ENCODE measurements at places on chromosomes 7 and 10.

- DNase-seq: no peak
Observed at GRCh38 chr10:51524041-51524440, 175.4 kb downstream of the CSTF2T start.

DNA sequence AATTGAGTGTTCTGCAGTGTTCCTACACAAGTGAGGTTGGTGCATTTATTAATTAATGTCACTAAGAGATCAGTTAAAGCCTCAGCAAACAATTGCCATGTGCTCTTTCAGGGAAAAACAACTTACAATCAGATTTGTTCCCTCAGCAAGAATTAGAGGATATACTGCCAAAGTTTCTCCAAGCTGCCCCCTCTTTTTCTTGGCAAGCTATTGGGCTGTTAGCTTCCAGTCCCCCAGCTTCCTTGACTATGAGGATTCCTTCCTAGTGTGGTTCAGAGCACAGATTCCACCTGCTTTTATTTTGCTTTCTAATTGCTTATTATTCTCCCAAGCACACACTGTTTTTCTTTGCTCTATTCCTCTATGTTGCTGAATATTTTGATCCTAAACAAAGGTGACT, 112.7 kb downstream of the RBM20 start:
- no peak for DNase-seq

DNA sequence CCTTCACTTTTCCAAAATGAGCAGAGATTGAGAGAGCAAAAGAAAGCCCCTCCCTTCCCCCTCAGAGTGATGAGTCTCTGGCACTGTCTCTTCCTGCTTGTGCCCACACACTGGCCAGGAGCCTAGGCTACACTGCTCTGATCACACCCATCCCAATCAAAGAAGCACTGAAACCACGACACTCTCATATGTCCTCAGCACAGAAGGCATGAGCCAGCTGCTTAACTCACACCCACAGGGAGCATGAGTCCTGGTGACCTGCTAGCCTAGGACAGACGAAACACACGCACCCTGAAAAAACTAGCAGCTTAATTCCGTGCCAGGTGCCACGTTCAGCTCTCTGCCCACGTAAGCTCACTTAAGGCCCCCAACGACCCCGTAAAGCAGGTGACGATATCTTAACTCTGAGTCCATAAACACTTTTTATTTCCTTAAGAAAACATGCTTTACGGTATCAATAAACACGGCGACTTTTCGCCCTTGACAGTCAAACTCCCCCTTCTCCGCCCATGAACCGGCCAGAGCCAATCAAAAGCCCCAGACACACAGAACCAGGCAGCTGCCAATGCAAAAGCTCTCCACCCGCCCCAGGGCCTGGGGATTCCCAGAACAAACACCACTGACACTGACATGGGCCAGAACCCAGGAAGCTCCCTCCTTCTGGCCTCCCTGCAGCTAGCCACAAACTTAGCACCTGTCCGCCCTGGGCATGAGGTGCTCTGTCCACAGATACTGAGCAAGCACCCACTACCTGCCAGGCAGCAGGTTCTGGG, 69.0 kb downstream of the TNRC18 start:
- peak; percentile 10 for DNase-seq

DNA sequence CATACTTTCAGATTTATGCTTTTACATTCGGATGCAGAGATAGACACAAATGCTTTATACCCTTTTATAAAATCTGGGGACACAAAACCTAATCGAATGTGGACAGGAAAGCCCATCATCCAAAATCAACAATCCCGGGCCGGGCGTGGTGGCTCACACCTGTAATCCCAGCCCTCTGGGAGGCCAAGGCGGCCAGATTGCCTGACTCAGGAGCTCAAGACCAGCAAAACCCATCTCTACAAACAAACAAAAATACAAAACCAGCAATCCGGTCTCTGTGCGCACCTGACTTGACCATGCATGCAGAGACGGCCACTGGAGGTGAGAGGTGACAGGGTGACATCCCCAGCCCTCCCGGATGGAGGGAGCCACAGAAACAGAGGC, 13.5 kb downstream of the COBL start:
- DNase-seq: no peak

DNA sequence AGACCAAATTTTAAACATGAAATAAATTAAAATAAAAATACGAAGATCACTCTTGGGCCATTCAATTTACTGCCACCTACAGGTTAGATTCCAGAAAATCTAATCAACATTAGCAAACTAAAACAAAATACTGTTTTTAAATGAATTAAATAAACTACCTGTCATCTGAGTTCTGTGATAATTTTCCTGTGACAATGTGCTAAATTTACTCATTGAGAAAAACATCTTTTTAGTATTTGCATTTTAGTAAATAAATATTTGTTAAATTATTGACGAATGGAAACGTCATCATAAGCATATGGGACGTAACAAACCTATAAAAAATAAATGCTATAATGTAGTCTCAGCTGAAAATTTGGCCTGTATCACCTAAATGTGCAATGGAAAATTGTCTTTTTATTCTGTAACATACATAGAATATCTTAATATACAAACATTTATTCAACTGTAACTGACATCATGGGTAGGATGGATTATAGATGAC, 72.1 kb downstream of the ITGB8 start:
- DNase-seq: no peak

DNA sequence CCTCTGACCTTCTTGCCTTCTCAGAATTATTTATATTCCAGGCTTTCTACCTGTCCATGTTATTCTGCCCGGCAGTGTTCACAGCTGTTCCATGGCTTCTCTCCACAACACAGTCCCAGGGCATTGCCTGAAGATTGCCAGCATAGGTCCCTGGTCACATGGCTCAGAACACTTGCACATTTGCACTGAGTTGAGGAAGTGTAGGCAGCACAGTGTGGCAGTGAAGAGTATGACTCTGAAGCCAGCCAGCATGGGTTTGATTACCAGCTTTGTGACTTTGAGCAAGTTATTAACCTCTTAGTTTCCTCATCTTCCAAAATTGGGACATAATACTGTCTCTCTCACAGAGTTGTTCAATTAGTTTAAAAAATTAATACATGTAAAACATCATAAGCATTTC, 73.2 kb upstream of the NEUROD6 start:
- DNase-seq: no peak

GRCh38 chr7:110975486-110975885, 115.4 kb upstream of the LRRN3 start:
- no peak for DNase-seq

DNA sequence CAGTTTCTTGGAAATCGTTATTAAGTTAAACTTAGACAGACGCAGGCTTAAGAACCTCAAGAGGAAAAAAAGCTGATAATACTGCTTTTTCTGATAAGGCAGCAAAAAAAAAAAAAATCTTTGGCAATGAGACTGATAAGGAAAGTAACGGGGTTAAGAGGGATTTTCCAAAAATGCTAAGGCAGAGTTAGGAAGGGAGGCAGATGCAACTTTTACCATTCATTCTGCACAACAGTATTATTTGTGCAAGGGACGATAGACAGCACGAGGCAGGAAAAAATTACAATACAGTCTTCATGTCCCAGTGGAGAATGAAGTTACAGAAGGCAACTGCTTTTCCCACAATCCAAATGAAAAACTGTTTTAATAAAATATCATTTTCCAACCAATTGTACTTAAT, 194.0 kb downstream of the DOCK4 start:
- DNase-seq: no peak

GRCh38 chr10:100895896-100896295, 16.9 kb upstream of the SLF2 start:
- DNase-seq: no peak

DNA sequence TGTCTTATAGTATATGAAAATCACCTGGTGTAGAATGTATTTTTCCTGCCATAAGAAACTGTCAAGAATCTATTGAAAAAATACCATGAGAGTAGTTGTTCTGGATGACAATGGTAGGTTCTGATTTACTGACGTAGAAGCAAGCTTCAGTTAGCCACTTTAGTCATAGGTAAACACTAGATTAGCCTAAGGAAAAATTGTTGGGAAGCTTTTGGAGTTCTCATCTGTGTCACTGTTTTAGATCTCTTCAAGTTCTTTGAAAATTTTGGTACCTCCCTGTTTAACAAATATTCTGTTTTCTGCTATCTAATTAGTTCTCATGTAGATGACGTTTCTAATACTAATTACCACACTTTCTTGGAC, 131.8 kb downstream of the ADK start:
- DNase-seq: no peak

- DNase-seq: no peak
Observed at GRCh38 chr10:78798976-78799730, 269.6 kb upstream of the ZMIZ1 start.

- DNase-seq: no peak
Observed at GRCh38 chr7:77736991-77737390, 40.7 kb downstream of the RSBN1L start.

DNA sequence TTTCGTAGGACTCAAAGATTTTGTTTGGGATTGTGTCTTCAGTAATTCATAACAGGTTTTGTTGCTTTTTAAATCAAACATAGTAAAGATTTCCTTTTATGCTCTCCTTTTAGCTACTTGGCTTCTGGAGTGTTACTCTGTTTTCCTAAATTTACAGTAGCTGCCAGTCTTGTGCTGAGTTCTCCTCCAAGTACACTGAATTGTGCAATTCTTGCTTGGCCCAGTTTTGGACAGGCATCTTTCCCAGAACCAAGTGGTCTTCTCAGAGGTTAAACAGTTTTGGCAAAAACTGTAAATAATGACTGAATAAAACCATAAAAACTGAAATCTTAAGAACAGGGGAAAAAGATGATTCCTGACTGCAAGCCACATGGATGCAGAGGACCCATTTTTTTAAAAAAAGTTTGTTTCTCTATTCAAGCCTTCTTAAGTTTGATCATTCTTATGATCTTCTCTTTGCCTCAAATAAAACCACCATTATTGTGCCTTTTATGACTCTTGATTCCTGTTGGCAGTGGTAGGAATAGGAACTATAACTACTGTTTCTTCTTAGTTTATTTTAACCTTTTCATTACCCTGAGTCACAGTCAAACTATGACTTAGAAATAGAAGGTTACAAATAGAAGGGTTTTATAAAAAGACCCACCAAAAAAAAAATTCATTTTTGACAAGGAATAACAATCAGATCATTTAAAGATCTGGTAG, 88.0 kb downstream of the MDFIC start:
- no peak for DNase-seq

GRCh38 chr7:143041346-143041745, 10.8 kb upstream of the OR6V1 start:
- DNase-seq: no peak

DNA sequence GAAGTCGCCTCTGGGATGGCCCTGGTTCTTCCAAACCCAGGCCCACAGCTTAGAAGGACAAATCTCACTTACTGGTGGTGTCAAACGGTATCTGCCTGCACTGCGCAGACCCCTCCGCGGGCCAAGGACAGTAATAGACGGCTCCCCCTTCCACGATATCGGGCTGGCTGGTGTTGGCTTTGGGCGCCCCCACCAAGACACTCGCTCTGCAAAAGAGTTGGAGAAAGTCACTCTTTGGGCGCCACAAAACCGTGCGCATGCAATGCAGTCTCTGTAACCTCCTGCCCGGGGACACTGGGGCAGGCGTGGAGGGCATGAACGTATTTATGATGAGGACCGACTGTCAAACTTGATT, 1.1 kb downstream of the ITGA8 start:
- no peak for DNase-seq

DNA sequence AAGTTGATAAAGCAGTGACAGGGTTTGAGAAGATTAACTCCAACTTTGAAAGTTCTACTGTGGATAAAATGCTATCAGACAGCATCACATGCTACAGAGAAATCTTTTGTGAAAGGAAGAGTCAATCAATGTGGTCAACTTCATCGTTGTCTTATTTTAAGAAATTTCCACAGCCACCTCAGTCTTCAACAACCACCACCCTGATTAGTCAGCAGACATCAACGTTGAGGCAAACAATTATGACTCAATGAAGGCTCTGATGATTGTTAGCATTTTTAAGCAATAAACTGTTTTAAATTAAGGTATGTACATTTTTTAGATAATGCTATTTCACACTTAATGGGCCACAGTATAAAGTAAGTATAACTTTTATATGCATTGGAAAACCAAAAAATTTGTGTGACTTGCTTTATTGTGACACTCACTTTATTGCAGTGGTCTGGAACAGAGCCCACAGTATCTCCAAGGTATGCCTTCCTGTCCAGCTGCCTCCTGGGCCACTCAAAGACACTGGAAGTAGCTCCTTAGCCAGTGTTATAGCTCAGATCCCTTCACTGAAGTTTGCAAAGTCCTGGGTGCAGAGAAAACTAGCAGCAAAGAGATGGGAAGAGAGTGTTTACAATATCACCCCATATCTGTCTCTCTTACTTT, 293.1 kb downstream of the ARHGAP12 start:
- no peak for DNase-seq

DNA sequence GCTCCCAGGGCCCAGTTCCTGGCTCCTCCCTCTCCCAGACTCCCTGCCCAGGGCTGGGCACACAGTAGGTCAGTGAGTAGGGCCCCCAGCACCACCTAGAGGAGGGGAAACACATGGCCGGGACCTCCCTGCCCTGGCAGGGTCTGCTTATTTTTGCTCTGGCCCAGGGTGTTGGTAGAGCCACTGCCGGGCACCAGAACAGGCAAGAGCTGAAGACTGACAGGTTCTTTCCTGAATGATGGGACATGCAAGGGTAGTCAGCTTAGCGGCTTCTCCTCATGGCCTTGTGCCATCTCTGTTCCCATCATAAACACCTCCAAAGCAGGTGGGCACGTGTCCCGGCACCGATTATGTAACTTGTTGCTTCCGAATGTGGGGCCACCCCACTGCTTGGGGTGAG, 86.5 kb downstream of the NEURL1 start:
- DNase-seq: no peak

DNA sequence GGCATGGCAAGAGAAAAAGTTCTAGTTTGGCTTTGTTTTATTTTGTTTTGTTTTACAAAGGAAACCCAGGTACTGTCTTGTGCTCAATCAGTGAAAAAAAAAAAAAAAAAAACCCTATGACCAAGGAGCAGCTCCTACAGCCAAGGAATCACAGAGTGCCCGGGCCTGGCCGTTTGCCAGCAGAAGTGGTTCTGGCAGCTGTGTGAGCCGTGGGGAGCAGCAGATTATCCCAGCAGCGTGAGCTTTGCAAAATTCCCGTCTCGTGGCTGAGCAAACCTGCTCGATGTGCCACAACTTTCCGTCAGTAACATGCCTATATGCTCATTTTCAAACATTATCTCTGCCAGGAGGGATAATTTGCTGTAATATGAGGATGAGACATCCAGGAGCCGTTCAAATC, 293.7 kb downstream of the POU6F2 start:
- no peak for DNase-seq
